Astrocyte (in vitro differentiated cells and primary cell): ENCODE measurements at places on chromosomes 13 and 19. TPM values are rescaled to one million over a fixed set of nuclear protein-coding genes. Genes with fewer than 3 reads are reported as not detected.

DNA sequence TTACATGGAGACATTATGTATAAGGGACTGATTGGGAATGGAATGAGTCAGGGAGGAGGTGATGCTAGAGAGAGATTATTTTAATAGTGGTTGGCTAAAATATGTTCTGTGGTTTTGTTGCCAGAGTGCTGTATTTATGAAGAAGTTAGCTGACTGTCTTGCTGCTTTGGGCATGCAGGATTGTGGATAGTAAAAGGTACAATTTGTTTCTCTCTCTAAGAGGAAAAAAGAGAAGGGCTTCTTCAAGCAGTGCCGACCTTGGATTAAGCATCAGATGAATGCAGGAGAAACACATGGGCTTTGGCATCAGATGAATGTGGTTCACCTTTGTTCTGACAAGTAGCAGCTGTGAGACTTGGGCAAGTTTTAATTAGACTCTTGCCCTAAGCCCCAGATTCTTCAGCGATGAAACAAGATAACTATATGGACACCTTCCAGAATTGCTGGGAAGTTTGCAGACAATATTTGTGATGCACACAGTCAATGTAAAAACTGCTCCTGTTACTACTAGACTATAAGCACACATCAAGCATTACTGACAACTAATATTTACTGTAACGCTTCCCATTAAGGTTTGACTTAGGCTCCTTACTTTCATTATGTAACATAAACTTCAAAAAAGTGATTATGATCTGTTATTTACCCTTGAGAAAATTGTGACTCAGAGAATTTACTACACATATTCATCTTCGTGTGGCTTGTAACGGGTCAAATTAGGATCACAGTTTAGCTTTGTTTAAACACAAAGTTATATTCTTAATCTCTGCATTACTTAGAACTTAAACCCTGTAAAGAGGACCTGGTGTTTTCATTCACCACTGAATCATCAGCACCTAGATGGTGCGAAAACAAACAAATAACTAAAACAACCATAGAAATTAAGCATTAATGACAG lies 824.0 kb downstream of the PCDH9 start:
- no peaks in the 10 kb centered on the region for H3K27me3 ChIP-seq
- DNase-seq: peak; percentile 93
- peak overlapping the region; percentile 24 for H3K27ac ChIP-seq
- H3K36me3 ChIP-seq: no peaks in the 10 kb centered on the region
- no peak overlapping the region for H3K4me3 ChIP-seq

Gene CGB7
- total RNA-seq: 7.1 and 8.8 TPM in 2 replicates

DNA sequence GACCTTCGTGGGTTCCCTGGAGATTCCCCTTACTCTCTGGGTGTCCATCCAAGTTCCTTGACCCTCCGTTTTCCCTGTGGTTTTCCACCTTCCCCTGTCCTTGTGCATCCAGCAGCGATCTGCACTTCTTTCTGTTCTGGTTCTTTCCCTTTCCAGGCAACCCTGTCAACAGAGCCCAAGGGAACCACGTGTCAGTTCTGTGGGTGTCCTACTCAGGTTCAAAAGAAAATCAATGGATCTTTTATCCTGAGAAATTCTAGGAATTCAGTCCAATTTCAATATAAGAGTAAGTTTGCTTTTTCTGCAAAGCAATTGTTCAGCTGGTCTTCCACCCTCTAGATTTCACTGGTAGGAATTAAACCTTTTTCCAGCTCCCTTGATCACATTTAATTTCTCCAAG lies 1394.8 kb upstream of the SLC10A2 start:
- H3K27me3 ChIP-seq: no peaks in the 10 kb centered on the region
- H3K36me3 ChIP-seq: no peaks in the 10 kb centered on the region
- no peak for DNase-seq
- H3K4me3 ChIP-seq: no peak overlapping the region

DNA sequence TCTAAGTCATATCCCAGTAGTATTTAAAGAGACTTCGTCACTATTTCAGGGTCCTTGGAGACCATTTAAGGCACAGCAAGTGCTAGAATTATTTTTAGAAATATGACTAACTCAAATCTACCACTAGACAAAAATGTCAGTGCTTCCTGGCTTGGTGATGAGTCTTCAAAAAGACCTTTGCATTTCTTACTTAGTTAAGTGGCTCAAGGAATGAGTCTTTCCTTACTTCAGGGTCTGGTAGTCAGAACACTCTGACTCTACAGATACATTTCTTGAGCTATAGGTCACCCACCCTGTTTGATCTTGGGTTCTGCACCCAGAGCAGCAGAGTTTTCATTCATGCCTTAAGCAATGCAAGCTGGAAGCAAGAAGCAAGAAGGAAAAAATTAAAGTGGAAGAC lies 191.0 kb upstream of the HTR2A start:
- H3K27ac ChIP-seq: no peak overlapping the region
- no peaks in the 10 kb centered on the region for H3K27me3 ChIP-seq
- no peak overlapping the region for H3K4me3 ChIP-seq
- H3K4me1 ChIP-seq: no peaks in the 10 kb centered on the region
- DNase-seq: peak; percentile 77
- H3K36me3 ChIP-seq: no peaks in the 10 kb centered on the region

GRCh38 chr19:48284896-48285295 lies 15.0 kb downstream of the ZNF114 start:
- peak overlapping the region; percentile 97 for H3K27ac ChIP-seq
- no peaks in the 10 kb centered on the region for H3K36me3 ChIP-seq
- peaks cover 14% of the 10 kb centered on the region for H3K4me1 ChIP-seq
- DNase-seq: peak; percentile 30
- no peaks in the 10 kb centered on the region for H3K27me3 ChIP-seq
- no peak overlapping the region for H3K4me3 ChIP-seq

Gene ZIM2
- total RNA-seq: not detected in 2 replicates

Gene PSG1
- total RNA-seq: 0.52 and 1.0 TPM in 2 replicates

DNA sequence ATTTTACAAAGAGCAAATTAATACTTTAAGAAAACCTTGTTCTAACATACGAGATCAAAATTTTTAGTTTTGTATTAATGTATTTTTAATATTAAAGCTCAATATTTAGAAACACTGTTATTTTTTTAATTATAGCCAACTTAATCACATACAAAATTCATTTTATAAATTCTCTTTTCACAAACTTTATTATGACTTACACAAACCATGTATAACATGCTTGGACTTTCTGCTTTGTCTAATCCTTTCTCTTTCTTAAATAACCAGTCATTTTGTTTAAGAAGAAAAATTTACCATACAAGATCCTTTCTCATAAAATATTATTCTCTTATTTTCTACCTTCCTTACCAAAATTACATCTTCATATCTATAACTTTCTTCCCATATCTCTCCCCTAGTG lies 62.2 kb downstream of the CYSLTR2 start:
- DNase-seq: no peak
- no peaks in the 10 kb centered on the region for H3K4me1 ChIP-seq
- no peak overlapping the region for H3K4me3 ChIP-seq
- H3K27ac ChIP-seq: no peak overlapping the region

DNA sequence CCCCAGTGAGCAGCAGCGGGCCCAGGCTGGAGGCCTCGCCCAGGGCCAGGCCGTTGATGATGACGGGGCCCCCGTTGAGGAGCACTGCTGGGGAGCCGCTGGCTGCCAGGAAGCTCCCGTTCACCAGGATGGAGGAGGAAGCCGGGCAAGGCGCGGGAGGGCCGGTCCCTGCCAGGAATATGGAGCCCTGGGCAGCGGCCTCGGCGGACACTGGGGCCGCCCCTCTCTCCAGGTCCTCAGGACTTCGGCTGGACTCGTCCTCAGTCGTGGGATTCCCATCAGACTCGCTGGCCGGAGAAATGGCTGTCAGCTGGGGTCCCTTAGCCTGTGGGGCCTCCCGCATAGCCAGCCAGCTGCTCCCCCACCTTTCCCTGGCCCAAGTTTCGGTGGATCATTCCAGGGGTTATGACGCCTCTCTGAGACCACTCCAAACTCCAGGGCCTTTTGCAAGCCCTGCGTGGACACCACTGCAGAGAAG lies 2.1 kb downstream of the SIX5 start:
- peak overlapping the region; percentile 85 for H3K4me3 ChIP-seq
- H3K27ac ChIP-seq: peak overlapping the region; percentile 95
- H3K36me3 ChIP-seq: no peaks in the 10 kb centered on the region
- DNase-seq: no peak

DNA sequence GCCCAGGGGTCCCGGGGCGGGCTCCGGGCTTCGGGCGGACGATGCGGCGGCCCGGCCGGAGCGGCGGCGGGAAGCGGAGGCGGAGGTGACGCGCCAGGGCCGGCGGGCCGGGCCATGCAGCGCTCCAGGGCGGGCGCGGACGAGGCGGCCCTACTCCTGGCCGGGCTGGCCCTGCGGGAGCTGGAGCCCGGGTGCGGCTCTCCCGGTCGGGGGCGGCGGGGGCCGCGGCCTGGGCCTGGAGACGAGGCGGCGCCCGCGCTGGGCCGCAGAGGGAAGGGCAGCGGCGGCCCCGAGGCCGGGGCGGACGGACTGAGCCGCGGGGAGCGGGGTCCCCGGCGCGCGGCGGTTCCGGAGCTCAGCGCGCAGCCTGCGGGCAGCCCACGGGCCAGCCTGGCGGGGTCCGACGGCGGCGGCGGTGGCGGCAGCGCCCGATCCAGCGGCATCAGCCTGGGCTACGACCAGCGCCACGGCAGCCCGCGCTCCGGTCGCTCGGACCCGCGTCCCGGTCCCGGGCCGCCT lies 362 bp downstream of the WTIP start:
- DNase-seq: no peak
- H3K4me3 ChIP-seq: peak overlapping the region; percentile 71
- no peaks in the 10 kb centered on the region for H3K27me3 ChIP-seq
- H3K4me1 ChIP-seq: peaks cover 14% of the 10 kb centered on the region

Gene OR4F17
- not detected in 2 replicates for total RNA-seq

DNA sequence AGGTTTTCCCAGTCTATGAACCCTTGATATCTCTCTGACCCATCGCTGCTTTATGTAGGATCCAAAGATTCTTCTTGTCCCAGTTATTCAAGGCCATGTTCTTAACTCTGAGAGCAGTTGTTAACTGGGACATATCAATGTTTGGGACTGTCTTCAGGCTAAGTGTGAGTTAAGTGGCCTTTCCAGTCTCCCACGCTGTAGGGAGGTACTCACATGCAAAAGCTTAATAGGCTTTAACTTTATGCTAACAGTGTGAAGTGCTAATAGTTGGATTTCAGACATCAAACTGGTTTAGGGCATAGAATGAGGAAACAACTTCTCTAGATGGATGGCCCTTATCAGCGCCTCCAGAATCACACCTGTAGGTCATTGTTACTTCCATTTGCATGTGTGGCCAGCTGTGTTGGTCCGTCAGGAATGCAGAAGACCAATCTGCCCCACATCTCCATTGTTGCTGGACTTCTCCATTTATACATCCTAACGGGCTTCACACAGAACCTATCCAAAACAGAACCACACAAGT lies 104.7 kb upstream of the MBNL2 start:
- no peaks in the 10 kb centered on the region for H3K36me3 ChIP-seq
- H3K27ac ChIP-seq: no peak overlapping the region
- H3K4me3 ChIP-seq: no peak overlapping the region

DNA sequence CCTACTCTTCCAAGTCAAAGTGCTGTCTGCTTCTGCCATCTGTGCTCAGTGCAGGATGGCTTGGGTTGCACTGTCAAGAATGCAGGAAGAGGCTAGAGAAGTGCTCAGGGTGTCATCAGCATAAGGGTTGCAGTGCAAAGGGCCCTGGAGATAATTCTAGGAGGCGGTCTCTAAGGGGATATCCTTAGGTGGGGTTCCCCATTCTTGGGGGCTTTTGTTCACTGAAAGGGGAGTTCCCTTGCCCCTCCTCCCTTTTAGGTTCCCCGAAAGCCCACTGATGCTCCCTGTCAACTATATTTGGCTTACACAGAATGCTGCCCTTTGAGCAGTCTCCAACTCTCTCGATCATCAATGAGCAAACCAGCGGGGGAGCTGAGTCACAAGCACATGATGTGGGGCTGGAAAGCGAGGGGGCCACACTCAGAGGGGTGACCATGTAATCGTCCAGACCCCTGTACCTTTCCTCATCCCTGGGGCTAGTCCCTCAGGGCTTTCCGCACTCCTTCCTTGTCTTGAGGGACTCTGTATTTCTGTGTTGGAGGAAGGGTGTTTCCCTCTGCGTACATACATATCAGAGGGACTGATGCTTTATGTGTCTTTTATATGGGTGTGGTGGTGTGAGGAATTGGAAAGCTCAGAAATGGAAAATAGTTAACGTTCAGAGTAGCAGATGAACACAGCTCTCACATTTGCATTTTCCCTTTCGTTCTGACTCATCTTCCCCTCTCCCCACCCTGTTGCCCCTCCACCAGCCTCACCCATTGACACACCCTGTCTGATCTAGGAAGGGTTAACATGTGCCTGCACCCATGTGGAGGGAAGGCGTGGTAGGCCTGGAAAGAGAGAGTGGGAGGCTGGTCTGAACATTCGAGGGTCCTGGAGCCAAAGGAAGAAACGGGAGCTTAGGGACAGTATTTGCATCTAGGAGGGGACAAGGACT lies 6.7 kb downstream of the ZBTB32 start:
- H3K4me1 ChIP-seq: peaks cover 4% of the 10 kb centered on the region
- no peaks in the 10 kb centered on the region for H3K36me3 ChIP-seq
- H3K27me3 ChIP-seq: peaks cover 2% of the 10 kb centered on the region
- no peak overlapping the region for H3K27ac ChIP-seq

GRCh38 chr19:7852851-7853769 lies 21.1 kb downstream of the PRR36 start:
- no peak overlapping the region for H3K4me3 ChIP-seq
- H3K36me3 ChIP-seq: no peaks in the 10 kb centered on the region
- no peaks in the 10 kb centered on the region for H3K27me3 ChIP-seq
- no peak for DNase-seq

DNA sequence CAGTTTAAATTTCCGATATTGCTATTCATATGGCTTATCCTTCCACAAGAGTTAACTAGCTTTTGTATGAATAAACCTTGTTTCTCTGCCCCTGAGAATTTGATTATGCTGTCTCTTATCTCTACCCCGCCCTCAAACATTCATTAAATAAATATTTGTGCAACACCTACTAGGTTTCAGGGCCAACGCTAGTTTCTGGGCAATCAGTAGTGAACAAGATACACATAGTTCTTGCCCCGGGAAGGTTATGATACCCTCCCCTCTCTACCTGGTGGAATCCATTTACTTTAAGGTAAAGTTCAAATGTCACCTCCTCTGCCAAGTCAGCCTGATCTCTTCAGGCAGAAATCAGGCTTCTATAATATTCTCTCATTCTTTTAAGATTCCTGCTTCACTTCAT lies 16.6 kb upstream of the USP12 start:
- no peaks in the 10 kb centered on the region for H3K36me3 ChIP-seq
- peaks cover 8% of the 10 kb centered on the region for H3K4me1 ChIP-seq
- H3K27me3 ChIP-seq: no peaks in the 10 kb centered on the region
- H3K4me3 ChIP-seq: no peak overlapping the region
- no peak overlapping the region for H3K27ac ChIP-seq

Gene CASP14
- total RNA-seq: not detected in 2 replicates
